ENCODE measurements at places on chromosomes 2 and 18.

GRCh38 chr18:44796429-44797428 is 116.0 kb downstream of the SETBP1 start:
- DNase-seq, result no peak

- DNase-seq, result no peak
These were observed 167.7 kb downstream of the VAPA start for GRCh38 chr18:10081492-10081891.

- peak; percentile 30 for DNase-seq
These were observed 1.1 kb downstream of the LMAN1 start for GRCh38 chr18:59357928-59358327.

DNA sequence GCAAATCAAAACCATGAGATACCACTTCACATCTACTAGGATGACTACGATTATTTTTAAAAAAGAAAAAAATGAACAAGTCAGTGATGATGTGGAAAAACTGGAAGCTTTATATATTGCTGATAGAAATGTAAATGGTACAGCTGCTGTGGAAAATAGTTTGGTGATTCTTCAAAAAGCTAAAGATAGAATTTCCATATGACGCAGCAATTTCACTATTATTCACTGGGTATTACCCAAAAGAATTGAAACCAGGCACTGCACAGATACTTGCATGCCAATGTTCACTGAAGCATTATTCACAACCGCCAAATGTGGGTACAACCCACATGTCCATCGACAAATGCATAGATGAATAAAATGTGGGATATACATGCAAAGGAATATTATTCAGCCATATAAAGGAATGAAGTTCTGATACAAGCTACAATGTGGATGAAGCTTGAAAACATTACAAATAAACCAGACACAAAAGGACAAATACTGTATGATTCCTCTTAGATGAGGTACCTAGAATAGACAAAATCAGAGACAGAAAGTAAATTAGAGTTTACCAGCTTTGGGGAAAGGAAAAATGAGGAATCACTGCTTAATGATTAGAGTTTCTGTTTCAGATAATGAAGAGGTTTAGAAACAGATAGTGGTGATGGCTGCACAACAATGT is 11.1 kb downstream of the RTTN start:
- DNase-seq, result no peak

- DNase-seq, result no peak
These were observed 28.7 kb downstream of the CABLES1 start for GRCh38 chr18:23163786-23164533.

DNA sequence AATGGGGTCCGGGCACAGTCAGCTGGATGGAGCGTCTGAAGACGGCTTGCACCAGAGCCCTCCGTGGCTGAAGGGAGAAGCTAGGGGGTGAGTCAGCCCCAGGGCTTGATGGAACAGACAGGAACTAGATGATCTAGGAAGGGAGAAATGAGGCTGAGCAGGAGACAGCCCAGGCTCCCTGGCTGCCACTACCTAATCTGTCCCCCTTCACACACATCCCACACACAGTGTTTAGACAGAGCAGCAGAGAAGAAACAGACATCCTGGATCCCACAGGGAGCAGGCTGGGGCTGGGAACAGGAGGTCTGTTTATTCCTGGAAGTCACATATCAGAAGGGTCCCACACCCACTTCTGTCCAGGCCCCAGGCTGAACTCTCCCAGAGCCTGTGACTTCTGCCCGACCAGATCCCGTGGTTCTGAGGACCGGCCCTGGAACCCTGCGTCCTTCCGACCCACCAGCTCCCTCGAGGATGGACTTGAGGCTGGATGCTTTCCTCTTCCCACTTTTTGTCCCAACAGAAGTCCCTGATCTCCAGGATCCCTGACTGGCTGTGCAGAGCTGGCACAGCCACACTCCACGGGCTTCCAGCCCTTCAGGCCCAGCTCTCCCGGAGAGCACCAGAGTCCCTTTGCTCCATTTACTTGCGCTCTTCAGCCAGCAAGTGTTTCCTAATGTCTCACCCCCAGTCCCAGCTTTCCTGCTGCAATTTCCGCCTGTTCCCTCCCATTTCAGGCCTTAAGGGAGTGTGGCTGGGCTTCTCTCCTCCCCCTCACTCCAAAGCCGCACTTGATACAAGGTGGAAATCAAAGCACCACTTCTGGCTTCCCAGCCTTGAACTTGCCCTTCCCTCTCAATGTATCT is 1.5 kb upstream of the GPBAR1 start:
- DNase-seq, result no peak

DNA sequence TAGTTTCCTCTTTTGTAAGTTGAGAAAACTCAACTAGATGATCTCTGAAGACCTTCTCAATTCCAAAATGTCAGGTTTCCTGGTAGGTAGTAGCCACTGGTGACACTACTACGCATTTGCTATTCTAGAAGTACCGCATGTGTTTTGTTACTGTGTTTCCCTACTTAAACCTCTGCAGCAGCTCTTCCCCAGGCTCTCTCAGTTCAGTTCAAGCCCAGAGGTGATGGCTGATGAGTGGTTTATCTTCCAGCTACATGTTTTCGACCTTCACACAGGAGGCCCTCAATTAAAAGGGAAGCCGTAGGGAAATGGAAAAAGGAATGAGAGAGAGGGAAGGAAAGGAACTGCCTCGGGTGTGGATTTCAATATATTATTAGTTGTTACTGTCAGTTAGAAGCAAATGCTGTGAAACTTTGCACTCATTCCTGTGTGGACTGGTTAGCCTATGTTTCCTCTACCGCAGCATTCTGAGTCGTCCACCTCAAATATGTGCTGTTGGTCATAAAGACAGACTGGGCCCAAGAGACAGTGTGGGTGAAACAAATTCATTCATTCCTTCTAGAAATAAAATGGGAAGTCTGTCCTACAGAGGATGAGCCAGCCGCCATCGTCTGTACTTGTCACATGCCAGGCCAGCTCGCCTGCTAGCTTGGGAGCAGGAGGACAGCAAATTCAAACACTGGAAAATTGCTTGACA is 455.2 kb upstream of the RAB12 start:
- DNase-seq, result no peak

DNA sequence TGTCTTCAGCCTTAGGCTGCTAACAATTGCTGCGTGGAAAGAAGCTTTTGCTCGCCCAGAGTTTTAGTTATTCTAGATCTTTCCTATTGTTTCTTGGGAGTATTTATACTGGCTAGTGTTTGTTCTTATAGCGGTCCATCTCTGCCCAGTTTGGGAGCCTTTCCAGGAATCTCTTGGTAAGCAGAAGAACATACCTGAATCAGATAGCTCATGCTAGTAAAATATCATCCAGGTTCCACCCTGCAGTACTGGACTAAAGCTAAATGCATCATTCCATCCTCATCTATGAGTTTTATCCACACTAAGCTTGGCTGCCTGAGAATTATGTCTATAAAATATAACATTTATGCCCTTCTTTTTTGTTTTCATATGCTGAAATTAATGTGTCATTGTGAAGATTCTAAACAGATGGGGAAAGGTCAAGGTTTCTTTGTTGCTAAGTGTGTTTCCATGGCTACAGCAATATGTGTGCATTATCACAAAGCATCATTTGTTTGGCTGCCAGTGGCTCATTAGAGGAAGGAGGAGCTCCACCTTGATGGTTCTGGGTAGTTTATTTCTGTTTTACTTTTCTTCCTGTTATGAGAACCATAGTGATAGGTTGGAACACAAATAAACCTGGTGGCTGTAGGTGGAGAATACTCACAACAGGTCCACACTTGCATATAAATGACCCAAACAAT is 182.8 kb downstream of the PIK3C3 start:
- DNase-seq, result no peak

DNA sequence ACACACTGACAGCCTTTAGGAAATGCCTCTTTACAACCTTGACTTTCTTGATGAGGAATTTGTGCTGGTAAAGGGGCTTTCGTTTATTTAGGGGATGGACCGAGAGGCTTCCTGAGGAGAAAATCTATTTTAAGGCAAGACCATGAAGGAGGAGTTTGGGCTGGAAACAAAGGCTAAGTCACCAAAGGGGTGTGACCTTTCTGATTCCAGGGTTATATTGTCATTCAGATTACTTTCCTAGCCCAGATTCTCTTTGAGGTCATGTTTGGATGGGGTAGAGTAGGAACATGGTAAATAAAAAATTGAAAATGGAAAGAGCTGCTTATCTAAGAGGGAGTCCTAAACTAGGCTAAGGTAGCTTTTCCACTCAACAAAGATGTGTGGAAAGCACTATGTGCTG is 77.1 kb upstream of the UGP2 start:
- DNase-seq, result no peak

- no peak for DNase-seq
These were observed 22.6 kb downstream of the HNRNPLL start for GRCh38 chr2:38580115-38580636.

- no peak for DNase-seq
These were observed 947.0 kb upstream of the CDH2 start for GRCh38 chr18:29123706-29124530.

- DNase-seq, result no peak
These were observed 721.0 kb upstream of the FAM98A start for GRCh38 chr2:34320056-34320455.

DNA sequence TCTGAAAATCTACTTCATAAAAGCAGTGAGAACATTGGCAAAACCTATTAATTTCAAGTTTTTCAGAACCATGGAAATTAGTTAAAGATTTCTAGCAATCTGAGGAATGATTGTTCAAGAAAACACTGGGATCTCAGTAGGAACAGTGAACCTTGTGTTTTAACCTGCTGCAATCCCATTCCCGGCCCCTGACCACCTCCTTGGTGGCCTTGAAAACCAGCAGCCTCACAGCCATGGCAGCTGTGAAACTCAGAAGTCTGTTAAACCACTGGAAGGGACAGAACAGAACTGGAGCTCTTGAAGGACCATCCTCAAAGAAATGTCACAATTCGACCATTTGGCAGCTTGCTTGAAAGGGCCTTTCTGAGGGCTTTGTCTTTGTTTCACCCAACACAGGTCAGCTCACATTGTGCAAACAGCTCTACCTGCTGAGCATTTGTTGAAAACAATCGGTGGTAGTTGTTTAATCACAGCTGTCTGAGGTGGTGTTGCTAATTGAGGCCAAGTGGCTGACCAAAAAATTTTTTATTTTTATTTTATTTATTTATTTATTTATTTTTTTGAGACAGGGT is 25.8 kb downstream of the NEDD4L start:
- DNase-seq, result no peak

GRCh38 chr2:163324677-163325076 is 411.1 kb downstream of the FIGN start:
- no peak for DNase-seq

DNA sequence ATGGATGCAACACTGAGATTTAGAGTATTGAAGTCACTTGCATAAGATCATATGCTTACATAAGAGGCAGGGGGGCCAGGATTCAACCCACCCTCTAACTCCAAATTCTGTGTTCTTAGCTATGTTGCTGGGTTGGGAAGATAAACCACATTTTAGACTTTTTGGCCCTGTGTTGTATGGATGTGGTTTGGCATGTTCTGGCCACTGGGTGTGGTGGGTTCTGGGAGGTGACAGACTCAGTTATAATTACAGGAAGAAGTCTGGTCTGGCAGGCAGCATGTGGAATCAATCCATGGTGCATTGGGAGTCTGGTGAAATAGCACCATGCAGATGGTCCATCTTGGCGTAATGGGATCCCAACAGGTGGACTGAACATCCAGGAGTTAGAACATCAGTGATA is 138.9 kb downstream of the LTBP1 start:
- DNase-seq, result no peak

GRCh38 chr2:202944408-202944807 is 32.3 kb downstream of the CARF start:
- no peak for DNase-seq

DNA sequence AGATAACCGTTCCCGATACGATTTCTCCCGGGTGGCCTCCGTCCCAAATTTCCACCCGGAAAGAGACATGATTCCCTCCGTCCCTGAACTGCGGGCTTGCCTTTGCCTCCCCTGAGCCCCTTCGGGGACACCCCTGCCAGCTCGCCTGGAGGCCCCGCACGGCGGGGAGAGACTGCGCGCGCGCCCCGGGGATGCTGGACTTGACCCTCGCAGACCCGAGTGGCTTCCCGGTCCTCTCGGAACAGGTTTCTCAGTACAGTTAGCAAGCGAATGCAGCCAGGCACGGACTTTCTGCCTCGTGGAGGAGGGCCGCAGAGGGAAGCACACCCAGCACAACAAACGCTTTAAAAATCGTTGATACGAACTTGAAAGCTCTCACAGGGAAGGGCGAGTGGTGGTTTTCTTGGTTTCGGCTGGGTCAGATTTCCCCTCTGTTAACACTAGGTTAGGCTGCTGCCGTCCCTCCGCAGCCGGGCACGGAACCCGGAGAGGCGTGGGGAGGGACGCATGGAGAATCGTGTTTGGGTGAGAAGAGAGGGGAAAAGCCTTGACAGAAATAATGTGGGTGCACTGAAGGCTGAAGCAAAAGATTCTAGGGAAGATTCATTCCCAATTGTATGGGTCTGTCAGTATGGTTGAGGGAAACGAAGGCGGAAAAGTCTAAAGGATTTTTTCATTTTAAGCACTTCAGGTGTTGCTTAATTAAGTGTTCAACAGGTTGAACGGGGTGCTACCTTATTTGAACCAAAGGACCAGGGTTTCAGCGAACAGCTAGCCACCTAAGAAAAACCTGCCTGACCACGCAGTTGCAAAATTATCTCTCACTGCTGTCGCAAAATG is 916 bp downstream of the TNFRSF11A start:
- DNase-seq, result no peak

- DNase-seq, result no peak
These were observed 36.6 kb upstream of the COL3A1 start for GRCh38 chr2:188937228-188938220.

- peak; percentile 55 for DNase-seq
These were observed 6.8 kb upstream of the PXDN start for GRCh38 chr2:1750933-1751766.

GRCh38 chr2:133992454-133992853 is 261.4 kb upstream of the MGAT5 start:
- no peak for DNase-seq

DNA sequence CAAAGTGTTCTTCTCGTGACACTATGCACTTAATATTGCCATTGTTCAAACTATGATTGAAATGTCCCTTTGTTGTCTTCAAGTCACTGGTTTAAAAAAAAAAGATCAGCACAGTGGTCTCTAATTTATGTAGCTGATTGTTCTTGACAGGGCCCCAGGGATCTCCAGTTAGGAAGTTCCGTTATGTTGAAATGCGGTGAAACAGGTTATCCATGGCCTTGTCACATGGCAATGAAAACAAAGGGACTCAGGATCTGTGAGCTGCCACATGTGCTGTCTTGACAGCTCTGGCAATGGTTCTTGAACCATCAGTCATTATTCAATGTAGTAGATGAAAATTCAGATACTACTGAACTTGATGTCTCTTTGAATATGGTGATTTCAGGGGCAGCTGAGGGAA is 147.4 kb downstream of the SETBP1 start:
- DNase-seq, result no peak

DNA sequence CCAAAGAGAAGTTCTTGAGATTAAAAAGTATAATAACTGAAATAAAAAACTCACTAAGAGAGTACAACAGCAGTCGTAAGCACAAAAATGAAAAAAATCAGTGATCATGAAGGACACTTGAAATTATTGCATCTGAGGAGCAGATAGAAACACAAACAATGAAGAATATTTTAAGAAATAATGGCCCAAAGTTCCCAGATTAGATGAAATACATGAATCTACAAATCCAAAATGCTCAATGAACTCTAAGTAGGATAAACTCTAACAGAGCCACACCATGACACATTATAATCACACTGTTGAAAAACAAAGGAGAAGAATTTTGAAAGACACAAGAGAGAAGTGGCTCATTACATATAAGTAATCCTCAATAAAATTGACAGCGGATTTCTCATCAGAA is 31.9 kb upstream of the EMILIN2 start:
- no peak for DNase-seq

GRCh38 chr18:57931038-57931437 is 113.0 kb upstream of the NEDD4L start:
- DNase-seq, result no peak
